ENCODE measurements at places on chromosomes 1 and 21. TPM values are rescaled to one million over a fixed set of nuclear protein-coding genes. Genes with fewer than 3 reads are reported as not detected.

DNA sequence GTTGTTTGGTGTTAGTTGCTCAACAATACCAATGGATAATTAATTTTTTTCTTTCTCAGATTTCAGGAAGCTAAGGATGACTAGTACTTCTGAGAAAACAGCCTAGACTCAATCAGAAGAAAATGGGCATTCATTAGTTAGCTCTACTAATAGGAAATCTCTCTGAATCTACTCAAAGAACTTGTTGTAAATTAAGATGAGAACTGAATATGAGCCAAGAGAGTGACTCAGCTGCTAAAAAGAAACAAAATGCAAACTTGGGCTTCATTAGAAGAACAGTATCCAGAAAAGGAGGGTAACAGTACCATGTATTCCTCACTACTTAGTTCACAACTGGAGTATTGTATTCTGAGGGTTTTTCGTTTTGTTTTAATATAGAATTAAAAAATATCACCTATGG is 12.5 kb downstream of the FOXJ3 start:
- no peak for DNase-seq

- DNase-seq, result no peak
Measured at GRCh38 chr1:212613440-212614335, 5.1 kb downstream of the ATF3 start.

DNA sequence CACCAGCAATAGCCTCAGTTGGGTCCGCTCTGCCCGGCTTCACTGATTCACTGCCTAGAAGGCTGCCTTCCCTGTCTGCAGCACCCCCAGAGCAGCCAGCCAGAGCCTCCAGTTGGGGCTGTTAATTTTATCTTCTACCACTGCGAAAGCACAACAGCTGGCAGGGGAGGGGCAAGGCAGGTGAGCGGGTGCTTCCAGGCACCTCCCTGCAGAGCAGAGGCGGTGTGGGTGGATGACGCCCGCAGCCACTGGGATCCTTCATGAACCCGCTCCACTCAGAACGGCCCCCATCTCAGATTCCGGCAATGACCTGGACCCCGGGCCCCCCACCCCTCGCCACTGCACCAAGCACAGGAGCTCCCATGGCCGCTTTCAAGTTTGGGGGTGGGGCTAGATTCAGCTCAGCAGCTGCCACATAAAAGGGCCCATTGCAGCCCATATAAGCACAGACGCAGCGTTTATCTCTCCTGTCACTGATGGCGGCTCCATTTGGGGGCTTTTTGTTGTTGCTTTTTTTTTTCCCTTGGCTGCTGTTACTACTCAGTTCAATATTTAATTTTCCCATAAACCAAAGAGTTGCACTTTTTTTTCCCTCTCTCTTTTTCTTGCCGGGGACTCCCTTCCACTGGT is 128.0 kb upstream of the KLHDC7A start:
- no peak for DNase-seq

Gene HSD3B2
- total RNA-seq, result not detected

DNA sequence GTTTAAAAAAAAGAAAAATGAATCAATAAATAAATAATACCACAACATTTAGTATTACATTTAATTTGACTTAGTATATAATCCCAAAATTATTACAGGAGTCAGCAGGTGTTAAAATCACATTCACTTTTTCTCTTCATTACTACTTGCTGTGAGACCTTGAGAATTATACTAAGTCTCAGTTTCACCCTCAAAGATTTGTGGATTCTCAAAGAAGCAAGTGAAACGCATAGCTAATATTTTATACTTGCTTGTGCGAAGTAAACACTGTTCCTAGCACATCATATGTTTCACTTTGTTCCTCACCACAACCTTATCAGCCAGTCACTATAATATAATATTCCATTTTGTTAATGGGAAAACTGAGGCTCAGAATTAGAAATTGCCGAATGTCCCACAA is 4.0 kb downstream of the CLCA1 start:
- no peak for DNase-seq

DNA sequence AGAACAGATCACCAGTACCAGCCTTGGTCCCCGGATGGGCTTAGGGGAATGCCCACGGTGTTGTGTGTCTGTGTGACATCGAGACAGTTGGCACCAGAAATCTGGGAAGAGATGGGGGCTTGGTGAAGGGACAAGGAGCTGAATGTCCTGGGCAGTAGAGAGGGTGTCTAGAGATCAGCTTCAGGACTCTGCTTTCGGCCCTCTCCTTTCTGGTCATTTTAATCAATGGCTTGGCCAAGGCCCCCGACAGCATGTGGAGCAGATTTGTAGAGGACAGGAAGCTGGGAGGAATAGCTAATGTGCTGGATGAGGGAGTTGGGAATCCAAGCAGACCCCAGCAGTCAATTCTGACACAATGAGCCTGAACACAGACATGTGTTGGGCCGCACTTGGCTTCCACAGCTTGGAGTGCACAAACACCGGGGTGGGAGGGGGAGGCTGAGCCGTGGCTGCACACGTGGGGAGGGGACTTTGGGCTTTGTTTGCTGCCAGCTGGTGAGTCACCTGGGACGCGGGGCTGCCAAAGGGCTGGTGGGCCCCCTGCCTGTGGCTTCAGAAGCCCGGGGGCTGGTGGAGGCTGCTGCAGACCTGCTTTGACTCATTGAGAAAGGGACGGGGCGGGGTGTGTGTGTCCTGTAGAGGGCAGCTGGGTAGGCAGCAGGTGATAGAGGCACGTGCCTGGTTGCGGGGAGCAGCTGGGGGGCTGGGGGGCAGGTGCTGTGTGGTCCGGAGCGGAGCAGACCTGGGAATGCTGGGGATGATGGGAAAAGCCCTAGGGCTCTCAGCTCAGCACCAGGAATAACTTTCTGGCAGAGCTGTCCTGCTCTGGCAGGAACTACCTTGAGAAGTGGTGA is 20.9 kb downstream of the SLC1A7 start:
- DNase-seq, result peak; percentile 57

- peak; percentile 81 for DNase-seq
Measured at GRCh38 chr1:202034683-202035462, 24.5 kb downstream of the ELF3 start.

Gene WNT3A
- 0.47 TPM for total RNA-seq

DNA sequence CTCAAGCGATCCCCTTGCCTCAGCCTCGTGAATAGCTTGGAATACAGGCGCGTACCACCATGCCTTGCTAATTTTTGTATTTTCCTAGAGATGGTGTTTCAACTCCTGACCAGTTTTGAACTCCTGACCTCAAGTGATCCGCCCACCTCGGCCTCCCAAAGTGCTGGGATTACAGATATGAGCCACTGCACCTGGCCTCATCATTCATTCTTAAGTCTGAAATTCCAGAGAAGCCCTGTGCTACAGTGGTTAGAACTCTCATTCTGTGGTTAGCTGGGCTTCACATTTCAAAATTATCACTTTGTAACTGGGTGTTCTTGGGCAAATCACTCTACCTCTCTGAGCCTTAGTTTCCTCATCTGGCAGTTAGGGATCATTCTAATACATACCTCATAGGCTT is 86.1 kb upstream of the POU3F1 start:
- no peak for DNase-seq

GRCh38 chr1:43352881-43353280 is 5.9 kb upstream of the CDC20 start:
- DNase-seq, result no peak

Gene TRIM45
- 16.5 TPM for total RNA-seq

- DNase-seq, result no peak
Measured at GRCh38 chr1:27322569-27323240, 742 bp downstream of the TMEM222 start.
